ENCODE measurements at places on chromosomes 1 and 21. TPM values are rescaled to one million over a fixed set of nuclear protein-coding genes. Genes with fewer than 3 reads are reported as not detected.

- peak; percentile 75 for DNase-seq
Measured at GRCh38 chr1:225817611-225818061, 7.7 kb downstream of the EPHX1 start.

DNA sequence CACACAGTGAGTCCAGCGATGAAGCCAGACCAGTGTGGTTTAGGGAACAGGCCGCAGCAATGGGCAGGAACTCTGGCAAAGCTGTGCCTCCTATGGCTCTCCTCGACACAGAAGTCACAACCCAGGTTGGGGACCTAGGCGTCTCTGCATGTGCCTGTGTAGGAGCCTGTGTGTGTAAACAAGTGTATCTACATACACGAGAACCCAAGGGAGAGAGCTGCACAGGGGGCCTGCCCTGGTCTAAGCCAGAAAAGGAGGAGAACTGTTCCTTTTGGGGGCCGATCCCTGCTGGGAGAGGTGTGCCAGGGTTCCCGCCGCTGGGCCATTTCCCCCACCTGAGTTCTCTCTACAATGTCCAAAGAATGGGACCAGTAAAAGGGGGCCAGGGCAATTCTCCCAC lies 56.0 kb downstream of the CD247 start:
- no peak for DNase-seq

DNA sequence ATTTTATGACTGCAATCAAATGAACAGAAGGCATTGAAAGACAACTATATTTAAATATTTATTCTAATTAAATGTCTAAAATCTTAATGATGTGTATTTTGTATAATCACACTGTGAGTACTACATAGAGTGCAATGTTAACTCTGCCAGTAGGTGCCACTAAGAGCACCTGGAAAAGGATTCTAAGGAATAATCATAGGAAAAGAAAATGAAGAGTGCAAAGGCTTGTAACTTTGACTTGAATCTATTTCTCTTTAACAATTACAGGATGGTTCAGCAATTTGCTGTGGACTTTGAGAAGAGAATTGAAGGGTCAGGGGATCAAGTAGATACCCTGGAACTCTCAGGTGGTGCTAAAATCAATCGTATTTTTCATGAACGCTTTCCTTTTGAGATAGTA lies 200.4 kb downstream of the DNM3 start:
- DNase-seq = no peak

DNA sequence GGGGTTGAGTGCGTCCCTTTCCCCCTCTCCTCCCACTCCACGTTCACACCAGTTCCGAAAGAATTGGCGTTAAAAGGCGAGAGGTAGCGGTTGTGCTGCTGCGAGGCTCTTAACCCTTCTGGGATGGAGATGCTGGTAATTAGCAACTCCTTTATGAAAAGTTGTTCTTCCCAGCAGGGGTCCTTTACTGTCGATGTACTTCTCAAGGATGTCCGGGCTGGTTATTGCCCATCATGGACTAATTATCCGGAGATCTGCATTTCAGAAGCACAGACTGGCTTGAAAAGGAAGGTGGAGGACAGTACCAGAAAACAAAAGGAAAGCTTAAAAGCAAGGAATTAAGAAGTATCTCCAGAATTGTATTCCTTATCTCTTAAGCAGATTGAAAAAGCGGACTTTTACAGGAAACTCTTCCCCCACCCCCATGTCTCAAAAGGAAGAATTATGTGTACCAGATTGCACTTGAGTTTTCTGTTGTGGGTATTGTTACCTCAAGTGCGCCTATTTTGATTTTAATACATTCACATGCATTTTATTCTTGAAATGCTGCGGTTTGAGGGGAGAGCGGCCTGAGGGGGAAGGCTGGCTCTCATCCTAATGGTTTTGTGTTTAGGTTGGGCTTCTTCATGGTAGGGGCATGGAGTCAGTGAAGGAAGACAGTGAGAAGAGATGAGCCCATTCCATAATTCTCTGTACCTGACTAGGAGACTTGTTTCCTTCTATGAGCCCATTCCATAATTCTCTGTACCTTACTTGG lies 1.5 kb downstream of the AK4 start:
- DNase-seq = no peak

DNA sequence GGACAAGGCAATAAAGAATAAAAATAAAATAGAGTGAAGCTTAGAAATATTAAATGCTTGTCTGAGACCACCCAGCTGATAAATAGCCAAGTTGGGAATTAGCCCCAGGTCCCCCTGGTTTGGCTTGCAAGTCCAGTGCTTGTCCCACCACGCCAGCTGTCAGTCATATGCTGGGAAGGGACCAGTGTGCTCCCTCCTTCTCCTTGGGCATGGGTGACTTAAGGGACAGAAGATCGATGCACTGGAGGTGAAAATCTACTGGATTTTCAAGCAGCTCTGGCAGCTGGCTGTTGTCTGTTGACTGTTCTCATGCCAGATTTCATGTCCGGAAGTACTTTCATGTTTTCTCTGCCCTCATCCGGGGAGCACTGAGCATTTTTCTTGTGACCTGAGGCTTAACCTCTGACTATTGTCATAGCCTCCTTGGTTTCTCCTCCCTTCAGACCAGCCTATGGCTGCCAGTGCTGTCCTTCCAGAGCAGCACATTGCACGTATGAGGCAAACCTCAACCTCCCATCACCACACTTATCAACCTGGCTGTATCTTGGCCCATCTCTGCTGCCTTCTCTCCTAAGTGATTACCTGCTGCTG lies 12.4 kb downstream of the LMOD1 start:
- DNase-seq = no peak

NBPF20 gene
- total RNA-seq = 0.57 TPM

- peak; percentile 35 for DNase-seq
Measured at GRCh38 chr1:15837931-15838330, 9.6 kb upstream of the SPEN start.
